ENCODE measurements at places on chromosomes 13 and 19.

DNA sequence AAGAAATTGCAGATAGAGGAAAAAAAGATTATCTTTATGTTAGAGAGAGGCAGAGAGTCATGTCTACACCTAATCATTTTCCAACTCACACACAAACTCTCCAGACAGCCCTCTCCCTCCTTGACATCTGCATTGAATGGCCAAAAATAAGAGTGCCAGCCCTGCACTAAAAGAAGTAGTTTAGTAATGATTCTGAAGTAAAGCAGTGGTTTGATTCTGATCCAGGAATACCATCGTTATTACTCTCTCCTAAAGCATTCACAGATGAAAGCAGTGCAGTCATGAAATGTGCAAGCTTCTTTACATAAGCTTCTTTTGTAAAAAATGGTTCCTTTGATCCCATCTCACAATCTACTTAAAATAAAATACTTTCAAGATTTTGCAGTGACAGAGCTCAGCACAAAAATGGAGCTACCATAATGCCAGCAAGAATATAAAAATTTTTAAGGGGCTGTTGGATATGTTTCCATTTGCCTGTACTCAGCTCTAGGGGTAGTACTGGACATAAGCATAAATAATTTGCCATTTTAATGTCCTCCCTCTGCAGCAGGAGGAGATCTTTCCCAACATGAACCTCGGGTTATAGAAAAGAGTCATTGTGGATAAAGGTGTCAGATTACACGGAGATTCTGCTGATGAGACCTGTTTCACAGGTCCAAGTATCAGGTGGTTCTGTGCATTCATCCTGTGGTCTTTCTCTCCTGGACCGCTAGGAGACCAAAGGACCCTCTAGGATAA, 406.3 kb downstream of the DCT start:
- no peak for DNase-seq

DNA sequence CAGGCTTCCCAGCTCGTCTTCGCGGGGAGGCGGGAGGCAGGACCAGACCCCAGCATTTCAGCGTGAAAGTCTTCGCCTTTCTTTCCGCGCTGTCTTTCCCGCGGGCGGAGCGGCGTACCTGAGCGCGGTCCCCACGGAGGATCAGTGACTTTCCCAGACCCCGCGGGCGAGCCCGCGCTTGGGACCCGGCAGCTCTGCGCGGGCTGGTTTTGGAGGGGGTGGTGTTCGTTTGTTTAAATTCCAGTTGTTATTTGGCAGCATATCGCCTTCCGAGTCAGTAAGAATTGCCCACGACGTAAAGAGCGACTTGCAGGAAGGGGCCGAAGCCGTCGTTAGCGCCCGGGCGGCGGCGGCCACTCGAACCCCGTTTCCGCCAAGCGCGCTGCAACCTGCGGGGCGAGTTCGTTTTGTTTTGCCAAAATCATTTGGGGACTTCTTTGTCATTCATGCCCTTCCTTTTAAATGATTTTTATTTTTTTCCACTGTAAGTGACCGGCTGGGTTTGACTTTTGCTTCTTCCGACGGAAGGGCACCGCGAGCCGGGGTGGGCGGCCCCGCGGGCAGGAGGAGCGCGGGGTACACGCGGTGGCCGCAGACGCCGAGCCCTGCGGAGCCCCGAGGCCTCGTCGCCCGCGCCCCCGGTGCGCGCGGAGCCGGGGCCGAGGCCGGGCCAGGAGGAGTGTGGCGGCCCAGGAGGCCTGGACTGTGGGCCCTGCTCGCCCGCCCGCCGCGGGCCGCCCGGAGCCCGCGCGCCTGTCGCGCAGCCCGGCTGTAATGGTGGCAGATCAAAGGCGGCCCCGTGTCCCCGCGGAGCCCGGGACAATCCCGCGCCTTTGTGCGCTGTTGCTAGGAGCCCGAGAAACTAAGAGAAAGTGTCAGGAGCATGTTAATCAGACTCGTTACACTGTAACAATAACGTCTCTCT, 75.9 kb downstream of the ZIC5 start:
- no peak for DNase-seq

DNA sequence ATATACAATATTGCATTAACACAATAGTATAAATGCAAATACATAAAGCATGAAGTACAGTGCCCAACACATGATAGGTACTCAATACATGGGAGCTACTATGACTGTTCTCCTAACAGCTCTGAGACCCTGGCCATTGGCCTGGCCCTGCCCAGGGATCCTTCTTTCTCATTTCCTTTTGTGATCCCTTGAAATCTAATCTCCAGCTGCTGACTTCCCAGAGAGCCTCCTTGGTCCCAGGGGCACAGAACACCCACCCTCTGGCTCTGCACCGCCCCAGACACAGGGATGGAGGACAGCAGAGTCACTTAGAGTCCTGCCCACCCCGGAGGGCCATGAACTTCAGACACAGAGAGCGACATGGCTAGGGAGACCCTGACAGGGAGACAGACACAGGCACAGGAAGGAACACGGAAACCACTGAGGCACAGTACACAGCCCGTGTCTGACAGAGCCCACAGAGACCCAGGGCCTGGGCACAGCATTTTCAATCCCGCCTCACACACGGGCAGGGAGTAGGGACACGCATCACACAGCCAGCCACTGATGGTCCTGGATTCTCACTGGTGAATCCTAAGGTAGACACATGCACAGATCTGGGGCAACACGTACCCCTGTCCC, 4.2 kb upstream of the SYCN start:
- DNase-seq, result no peak

DNA sequence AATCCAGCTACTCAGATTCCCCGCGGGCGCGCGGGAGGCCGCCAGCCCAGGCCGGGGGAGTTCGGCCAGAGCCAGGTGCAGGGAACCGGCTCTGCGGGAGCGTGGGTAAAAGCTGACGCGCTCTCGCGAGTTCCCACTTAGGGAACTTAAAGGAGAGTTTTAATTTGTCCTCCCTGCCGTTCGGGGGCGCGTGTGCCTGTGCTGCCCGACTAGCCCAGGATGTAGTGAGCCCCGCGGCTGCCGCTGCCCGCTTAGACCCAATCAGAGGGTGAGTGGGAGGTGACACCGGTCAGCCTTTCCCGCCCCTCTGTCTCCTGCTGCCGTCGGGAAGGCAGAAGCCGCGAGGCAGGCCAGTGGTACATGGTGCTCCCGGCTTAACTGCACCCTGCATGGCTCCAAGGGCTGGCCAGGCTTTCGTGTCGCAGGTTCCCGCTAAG, 36.0 kb upstream of the NEK3 start:
- DNase-seq, result no peak

DNA sequence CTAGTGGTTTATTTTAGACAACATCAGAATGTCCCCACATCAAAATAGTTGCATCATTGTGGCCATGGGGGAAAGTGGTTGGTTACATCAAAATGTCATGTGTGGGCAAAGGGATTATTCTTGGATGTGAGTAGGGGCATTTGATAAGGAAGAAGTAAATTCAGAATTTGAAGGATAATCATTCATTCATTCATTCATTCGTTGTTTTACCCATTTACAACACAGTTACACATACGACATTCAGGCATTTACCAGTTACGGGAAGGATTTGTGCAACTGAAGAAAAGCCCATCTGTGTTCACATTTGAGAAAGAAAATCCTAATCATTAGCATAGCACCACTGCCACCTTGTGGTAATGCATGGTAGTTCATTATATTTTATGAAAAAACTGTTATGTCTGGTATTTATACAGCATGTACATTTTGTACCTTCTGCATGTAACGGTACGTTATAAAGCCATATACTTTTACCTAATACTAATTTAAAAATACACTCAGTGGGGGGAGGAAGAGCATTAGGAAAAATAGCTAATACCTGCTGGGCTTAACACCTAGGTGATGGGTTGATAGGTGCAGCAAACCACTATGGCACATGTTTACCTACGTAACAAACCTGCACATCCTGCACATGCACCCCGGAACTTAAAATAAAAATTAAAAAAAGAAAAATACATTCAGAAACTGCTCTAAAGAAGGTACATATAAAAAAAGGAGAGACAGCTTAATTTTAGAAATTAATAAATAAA, 62.1 kb downstream of the DGKH start:
- DNase-seq, result peak; percentile 43

DNA sequence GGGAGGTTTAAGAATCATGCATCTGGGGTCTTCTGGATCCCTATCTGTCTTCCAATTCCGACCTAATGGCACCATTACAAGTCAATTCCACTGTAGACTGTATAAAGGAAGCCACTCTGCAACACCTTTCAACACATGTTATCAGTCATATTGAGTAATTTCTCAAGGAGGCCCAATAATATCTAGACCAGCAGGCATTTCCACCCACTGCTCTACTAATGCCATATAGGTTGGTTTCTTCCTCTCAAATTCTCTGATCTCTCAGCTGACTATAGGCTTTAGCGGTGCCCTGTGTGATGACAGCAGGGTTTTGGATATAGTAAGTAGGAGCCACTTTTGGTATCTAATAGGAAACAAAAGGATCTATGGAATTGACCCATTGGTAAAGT, 12.4 kb upstream of the ITM2B start:
- no peak for DNase-seq

DNA sequence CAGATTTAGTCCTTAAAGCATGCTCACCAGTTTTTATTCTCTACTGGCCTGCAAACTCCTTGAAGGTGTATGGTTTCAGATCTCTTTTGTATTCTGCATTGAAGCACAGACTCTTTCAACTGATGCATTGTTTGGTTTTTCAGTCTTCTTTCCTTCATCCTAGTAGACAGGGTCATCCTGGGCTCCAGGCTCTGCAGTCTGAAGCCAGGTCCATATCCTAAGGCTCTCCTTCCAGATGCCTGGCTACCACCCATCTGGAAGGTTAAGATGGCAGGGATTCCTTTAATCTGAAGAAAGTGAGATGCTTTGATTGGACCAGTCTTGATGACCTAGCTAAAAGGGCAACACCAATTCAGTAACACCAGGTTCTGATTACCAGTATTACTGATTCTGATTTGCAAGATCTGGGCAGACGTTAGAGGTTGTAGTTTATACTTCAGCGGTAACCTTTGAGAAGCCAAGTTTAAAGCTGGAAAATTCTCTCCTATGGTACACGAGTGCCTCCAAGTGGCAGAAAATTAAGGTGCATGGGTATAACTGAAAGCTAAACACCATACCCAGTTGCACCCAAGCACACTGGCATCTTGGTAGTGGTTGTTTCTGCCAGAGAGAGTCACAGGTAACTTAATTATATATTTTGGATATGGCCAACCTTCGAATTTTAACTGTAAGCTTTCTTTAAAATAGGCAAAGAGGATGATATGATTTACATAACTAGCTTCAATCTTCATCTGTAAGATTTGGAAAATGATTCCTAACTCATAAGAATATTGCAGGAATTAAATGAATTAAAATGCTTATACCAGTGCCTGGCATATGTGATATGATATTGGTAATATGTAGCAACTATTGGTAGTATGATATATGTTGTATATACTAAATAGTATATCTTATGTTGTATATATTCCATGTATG, 1651.9 kb upstream of the MIR17HG start:
- peak; percentile 67 for DNase-seq

- peak; percentile 32 for DNase-seq
Measured at GRCh38 chr13:49652355-49653305, 24.3 kb downstream of the ARL11 start.

DNA sequence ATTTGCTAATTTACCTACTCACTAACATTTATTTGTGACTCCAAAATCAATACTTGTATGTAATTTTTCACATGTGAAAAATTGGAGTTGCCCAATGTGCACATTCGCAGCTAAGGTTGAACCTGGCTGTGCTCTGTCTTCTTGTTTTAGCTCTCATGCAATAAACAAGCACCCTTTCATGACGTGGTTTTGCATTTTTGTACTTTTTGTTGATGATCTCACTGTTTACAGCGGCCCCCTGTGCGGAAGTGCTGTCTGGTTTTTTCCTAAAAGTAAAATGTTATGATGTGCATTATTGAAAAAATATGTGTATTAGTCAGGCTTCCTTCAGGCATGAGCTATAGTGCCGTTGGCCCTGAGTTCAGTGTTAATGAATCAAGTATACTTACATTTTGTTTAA, 18.1 kb downstream of the DGKH start:
- no peak for DNase-seq

DNA sequence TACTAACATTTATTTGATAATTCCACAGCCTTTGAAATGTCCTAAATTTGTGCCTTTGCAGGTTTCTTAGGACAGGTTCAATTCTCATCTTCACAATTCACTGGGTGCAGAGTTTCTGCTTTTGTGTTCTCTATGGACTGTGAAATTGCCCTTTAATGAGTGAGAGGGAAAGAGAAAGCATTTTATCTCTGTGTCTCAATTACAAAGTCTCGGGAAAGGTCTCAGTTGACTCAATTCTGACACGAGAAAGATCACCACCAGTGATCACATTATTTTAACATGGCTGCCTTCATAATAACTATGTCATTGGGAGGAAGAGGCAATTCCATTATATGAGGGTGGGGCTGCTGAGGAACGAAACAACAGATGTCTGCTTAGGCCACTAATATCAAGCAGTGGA, 26.2 kb upstream of the LRCH1 start:
- no peak for DNase-seq

- DNase-seq, result no peak
Measured at GRCh38 chr13:110443622-110444225, 117.8 kb downstream of the RAB20 start.

Measured in NCI-H2081 (cell line).